Activated naive CD8-positive, alpha-beta T cell treated with anti-CD3 and anti-CD28 coated beads for 36 hours (primary cell): ENCODE measurements at places on chromosomes 2 and 18.

DNA sequence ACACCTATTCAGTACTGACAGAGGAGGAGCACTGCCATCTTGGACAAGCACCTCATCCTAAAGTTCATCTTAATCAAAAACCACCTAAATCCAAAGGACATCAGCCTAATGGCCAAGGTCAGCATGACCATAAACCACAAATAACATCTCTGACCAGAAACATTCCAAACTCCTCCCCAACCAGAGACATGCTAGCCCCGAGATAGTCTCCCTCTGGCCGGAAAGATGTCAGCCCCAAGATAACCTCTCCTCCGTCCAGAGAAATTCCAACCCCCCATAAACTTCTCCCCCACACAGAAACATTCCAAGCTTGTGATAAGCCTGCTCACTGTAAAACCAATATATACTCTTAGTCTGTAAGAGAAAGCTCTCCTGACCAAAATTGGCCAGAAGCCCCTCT, 260.6 kb downstream of the CLIP4 start:
- no peak for DNase-seq

GRCh38 chr2:212682937-212683336, 144.3 kb upstream of the ERBB4 start:
- DNase-seq, result no peak

- no peak for DNase-seq
Observed at GRCh38 chr2:191319186-191319585, 74.0 kb downstream of the MYO1B start.

- no peak for DNase-seq
Observed at GRCh38 chr18:33567705-33568104, 10.3 kb upstream of the ASXL3 start.

DNA sequence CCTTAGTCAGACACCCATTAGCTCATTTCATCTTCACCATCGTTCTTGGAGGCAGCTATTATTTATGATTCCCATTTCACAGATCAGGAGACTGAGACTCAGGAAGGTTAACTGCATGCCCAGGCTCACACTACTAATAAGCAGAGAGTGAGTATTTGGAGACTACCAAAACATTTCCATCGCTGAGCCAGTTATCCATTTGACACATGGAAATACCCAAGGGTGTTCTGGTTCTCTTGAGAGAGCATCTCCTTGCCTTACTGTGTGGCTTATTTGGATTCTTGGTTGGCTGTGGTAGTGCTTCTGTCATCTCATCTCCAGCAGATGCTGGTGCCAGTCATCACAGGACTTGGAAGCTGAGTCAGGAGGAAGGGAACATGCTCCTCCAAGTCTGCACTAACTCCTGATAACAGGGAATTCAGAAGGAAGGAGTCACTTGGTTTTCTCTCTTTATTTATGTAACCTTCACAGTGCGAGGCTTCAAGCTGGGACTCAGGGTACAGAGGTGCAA, 55.2 kb downstream of the RASGRP3 start:
- no peak for DNase-seq

- DNase-seq, result no peak
Observed at GRCh38 chr2:96399342-96400048, 63.9 kb downstream of the NCAPH start.

- no peak for DNase-seq
Observed at GRCh38 chr18:457140-457519, 43.4 kb downstream of the COLEC12 start.

GRCh38 chr2:168149150-168149974, 98.0 kb downstream of the STK39 start:
- DNase-seq, result no peak

GRCh38 chr18:45056926-45057325, 376.2 kb downstream of the SETBP1 start:
- no peak for DNase-seq

GRCh38 chr18:50571606-50572005, 11.7 kb downstream of the MAPK4 start:
- no peak for DNase-seq

DNA sequence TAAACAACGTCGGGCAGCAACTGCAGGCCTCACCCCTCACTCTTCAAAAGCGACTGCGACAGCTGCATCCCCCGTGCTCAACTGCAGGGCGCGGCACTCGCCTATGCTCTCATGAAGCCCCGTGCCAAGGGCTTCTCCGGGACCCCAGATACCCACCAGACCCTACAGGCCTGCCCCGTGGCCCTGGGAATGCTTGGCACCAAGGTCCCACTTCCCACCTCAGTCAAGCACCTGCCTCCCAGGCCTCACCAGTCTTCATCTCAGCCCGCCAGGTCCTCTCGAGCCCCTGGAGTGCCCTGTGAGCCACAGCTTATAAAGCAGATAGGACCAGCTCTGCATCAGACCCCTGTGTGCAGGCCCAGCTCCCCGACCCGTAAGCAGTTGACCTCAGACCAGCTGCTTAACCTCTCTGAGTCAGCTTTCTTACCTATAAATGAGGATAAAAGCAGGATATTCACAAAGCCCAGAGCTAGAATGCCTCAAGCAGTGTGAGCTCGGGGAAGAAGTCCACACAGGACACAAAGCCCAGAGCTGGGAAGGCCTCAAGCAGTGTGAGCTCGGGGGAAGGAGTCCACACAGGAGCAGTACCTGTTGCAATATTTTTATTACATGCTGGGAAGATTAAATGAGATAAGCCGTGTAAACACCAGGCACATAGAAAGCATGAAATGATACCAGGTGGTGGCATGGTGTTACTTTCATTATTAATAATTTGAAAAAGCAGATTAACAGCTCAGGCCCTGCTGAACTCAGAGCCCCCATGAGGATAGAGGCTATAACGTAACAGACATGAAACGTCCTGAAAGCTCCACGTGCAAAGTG, 96.9 kb downstream of the HDAC4 start:
- DNase-seq, result no peak

DNA sequence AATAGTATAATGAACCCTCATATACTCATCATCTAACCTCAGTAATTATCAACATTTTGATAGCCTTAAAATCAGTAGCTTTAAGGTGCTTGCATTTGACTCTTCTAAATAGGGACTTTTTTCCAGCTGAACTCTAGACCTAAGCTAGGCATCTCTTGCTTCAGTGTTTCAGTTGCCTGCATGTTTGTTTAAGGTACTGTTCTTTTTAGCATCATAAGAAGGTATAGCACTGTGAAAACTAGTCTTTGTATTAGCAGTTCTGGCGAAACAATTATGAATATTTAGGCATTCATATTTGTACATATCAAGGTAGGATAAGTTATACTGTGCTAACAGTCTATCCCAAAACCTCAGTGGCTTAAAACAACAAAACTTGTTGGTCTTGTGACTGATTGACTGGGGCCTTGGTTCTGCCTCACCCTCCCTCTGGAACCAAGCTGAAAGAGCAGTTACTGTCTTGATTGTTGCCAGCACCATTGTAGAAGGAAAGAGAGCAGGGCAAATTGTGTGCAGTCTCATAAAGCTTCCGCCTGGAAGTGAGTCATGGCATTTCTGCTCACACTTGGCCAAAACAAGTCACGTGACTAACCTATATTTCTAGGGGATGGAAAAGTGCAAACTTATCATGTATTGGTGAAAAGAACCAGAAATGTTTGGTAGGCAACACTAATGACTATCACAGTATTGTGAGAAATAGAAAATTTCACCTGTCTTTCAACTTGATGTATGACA, 24.3 kb downstream of the GALNT1 start:
- no peak for DNase-seq

- no peak for DNase-seq
Observed at GRCh38 chr18:80167931-80168330, 58.9 kb downstream of the ADNP2 start.

GRCh38 chr2:216769626-216770025, 74.3 kb upstream of the IGFBP5 start:
- DNase-seq, result no peak

DNA sequence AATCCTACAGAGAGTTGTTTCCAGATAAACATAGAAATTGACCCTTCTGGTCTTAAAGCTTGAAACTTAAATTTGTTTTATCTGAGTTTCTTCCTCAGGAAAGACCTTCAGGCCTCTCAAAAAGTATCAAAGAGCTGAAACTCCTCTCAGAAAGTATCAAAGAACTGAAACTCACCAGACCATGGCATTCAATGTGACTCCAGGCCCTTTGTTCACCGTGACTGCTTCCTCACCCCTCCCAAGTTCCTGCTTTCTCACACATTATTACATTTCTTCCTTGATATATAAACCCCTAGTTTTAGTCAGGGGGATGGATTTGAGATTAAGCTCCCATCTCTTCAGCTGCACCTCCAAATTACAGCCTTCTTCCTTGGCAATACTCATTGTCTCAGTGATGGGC, 6.0 kb downstream of the ANKMY1 start:
- DNase-seq, result no peak

GRCh38 chr2:72137498-72138010, 10.1 kb downstream of the CYP26B1 start:
- peak; percentile 60 for DNase-seq

- DNase-seq, result no peak
Observed at GRCh38 chr2:133787207-133787606, 218.9 kb upstream of the NCKAP5 start.

DNA sequence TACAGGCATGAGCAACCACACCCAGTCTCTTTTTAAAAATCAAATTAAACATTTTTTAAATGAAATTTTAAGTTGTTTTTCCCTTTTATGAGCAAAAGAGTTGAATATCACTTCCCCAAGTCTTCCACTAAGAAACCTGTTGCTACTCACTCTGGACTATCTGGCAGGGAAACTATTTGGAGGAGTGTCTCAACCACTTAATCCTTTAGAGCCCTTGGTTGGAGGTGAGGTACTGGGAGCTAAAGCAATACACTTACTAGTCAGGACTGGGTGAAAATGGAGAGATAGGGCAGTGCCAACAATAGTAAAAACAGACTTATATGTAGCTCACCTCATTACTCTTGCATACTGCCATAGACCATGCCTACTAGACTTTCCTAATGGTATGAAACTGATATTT, 135.5 kb downstream of the RND3 start:
- no peak for DNase-seq

GRCh38 chr2:98915751-98916358, 20.2 kb downstream of the CRACDL start:
- DNase-seq, result no peak

GRCh38 chr2:104433657-104434056, 420.3 kb upstream of the POU3F3 start:
- no peak for DNase-seq

GRCh38 chr2:46239847-46240181, 57.4 kb upstream of the EPAS1 start:
- DNase-seq, result peak; percentile 26

DNA sequence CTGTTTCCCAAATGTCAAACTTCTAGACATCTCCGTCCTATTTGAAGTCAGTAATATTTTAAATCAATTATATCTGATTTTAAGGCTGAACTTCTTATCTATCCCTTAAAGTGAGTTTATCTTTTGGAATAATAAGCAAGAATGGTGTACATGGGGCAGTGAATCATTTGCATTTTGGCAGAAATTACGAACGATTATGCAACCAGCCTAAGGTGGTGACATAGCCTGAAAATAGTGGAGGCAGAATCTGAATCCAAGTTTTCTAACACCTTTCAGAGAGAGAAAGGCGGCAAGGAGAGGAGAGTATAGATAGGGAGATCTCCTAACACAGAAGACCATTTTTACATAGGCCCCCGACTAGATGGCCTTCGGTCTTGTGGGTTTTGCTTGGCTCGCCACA, 10.7 kb downstream of the ZBTB14 start:
- no peak for DNase-seq

GRCh38 chr18:48612917-48613316, 74.1 kb downstream of the CTIF start:
- DNase-seq, result no peak

- no peak for DNase-seq
Observed at GRCh38 chr2:185875136-185875931, 136.7 kb downstream of the FSIP2 start.

GRCh38 chr2:54945391-54946219, 104.6 kb downstream of the RTN4 start:
- peak; percentile 13 for DNase-seq

GRCh38 chr2:107737756-107738155, 88.9 kb upstream of the RGPD4 start:
- no peak for DNase-seq

DNA sequence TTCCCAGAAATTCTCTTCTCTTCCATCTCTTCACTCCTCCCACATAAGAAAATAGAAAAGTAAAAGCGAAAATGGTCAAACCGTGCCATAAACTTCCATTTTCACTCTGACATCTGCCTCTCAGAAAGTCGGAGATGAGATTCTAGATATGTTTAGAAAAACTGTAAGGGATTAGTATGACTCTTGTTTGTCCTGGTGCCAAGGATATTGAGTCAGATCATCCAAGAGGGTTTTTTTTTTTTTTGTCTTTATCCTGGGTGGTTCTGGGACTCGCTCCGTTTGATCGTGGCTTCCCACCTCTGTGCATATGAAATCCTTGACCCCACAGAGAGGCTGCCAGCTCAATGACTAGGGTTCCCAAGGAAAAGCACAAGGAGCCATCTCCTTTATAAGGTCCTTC, 17.3 kb downstream of the EN1 start:
- DNase-seq, result no peak

DNA sequence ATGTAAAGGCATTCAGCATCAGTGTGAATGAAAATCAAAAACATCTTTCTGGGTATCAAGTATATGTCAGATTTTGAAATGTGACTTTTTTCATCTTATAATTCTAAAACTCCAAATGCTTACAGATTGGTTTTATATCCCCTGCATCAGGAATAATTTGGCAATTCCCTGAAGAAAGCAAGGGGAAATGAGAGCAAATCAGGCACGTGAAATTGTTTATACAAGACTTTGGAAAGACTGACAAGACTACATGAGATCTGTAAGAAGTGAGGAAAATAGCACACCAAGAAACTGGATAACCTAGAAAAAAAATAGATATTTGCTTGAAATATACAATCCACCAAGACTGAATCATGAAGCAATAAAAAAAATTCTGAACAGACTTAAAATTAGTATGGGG, 13.8 kb downstream of the COL6A3 start:
- no peak for DNase-seq

DNA sequence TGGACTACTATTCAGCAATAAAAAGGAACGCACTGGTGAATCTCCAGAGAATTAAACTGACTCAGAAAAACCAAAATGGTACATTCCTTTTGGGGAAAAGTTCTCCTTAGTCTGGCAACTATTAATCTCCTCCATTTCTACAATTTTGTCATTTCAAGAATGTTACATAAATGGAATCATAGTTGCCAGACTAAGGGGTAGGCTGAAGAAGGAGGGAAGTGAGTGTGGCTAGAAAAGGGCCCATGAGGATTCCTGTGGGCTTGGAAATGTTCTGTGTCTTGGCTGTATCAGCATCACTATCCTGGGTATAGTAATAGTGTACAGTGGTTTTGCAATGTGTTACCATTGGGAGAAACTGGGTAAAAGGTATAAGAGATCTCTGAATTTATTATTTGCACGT, 72.4 kb downstream of the ZAP70 start:
- DNase-seq, result no peak
